ENCODE measurements at places on chromosomes 3 and 15.

- ATAC-seq = no peak
Measured at GRCh38 chr15:35911052-35911777, 365.2 kb upstream of the DPH6 start.

GRCh38 chr15:34647569-34648293 is 64.3 kb upstream of the GOLGA8B start:
- ATAC-seq = no peak

- no peak for ATAC-seq
Measured at GRCh38 chr3:131806736-131807135, 228.1 kb downstream of the CPNE4 start.

DNA sequence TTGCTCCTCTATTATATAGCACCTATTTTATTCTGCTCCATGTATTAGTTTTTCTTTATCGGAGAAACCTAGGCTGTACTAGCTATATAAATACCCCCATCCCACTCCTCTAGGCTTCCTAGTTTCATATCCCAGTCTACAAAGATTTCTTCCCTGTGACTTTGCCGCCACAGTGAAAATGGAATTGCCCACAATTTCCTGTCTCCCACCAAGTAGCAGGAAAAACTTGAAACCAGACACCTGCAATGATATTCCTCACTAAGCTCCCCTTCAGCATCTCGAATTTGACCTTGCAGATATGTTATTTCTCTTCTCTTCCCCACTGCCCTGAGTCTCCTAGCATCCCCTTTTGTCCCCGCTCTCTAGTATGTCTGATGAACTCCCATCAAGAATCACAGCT is 685.8 kb upstream of the CCDC54 start:
- no peak for ATAC-seq

- no peak for ATAC-seq
Measured at GRCh38 chr15:26051761-26052675, 188.9 kb upstream of the ATP10A start.

DNA sequence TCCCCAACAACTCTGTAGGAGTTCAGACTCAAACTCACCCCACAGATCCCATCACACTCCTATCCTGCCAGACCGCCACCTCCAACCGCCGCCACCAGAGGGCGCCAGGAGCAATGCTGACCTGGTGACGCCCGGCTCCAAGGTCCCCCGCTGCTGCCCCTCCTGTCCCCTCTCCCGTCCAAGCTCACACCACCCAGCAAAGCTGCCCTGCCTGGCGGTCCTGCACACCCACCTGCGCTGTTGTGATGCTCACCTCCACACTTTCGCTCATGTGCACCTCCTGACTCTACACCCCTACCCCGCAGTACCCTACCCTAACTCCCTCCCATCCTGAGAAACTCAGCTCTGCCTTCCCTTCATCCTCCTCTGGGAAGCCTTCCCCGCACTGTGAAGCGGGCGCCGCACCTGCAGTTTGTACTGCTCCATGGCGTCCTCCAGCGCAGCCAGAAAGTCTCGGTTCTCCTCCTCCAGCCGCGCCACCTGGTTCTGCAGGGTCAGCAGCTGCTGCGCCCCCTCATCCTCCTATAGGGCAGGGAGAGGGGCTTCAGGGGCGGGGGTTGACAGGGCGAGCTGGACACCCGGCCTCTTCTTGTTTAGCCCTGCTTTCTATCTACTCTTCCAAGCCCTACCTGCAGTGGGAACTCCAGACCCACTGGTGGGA is 7.9 kb downstream of the KIF7 start:
- ATAC-seq = peak; percentile 56

- no peak for ATAC-seq
Measured at GRCh38 chr3:143358793-143359491, 239.4 kb downstream of the CHST2 start.

DNA sequence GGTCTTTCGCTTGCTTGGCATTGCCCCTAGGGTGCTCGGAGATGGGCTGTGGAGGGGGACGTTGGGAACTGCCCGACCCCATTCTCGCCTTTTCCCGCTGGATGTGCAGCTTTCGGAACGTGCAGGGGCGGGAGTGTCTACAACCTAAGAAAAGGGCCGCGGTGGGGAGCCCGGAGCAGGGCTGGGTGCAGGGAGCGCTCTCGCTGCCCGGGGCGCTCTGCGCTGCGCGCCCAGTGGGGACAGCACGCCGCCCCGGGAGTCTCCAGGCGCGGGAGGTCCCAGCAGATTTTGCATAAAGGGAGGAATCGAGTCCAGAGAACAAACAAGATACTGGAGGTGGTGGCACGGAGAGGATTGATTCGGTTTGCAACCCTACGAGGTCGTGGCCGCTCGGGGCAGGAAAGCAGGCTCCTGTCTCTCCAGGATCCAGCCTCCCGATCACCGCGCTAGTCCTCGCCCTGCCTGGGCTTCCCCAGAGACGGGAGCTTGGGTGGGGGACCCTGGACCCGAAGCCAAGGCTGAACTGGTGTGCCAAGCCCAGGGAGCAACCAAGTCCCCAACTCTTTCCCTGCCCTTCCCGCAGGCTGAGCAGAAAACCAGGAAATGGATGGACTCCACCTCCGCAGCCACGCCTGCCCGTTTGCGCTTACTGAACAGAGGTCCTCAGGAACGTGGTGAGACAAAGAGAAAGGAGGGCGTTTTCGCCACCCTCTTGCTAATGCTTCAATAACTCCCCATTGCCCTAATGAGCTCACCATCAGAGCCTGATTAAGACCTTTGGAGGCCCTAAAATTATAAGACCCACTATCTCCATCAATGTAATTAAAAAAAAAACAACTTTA is 59.7 kb downstream of the NOX5 start:
- peak; percentile 43 for ATAC-seq

DNA sequence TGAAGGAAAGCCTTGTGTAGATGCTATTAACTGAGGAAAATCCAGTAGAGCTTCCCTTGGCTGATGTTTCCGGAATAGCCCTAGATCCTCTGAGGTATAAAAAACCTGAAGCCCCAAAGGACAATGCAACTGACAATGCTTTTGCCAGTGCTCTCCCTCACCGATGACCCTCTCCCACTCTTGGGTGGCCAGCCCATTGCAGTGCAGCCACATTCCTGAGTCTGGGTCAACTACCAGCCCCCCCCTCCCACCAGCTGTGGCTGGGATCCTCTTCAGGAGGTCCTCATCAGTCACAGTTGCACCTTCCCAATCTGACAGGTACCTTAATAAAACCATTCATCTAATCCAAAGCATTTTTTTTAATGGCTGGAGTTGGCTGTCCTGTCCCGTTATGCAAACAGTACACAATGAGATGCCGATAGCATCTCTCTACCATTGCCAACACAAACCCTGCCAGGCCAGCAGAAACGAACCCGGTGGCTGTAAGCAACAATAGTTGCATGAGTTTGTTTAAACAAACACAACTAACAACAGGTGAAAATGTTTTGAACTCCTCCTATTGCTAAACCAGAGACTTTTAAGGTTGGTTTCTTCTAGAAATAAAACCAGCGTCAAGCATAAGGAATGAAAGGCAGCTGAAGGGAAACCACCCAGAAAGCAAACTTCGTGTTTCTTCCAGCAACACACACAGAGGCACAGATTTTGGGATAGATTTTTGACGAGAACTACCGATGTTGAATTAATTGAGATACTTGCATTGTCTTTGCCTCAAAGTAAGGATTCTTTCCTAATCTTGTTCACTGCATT is 128.3 kb upstream of the ARHGEF3 start:
- no peak for ATAC-seq

DNA sequence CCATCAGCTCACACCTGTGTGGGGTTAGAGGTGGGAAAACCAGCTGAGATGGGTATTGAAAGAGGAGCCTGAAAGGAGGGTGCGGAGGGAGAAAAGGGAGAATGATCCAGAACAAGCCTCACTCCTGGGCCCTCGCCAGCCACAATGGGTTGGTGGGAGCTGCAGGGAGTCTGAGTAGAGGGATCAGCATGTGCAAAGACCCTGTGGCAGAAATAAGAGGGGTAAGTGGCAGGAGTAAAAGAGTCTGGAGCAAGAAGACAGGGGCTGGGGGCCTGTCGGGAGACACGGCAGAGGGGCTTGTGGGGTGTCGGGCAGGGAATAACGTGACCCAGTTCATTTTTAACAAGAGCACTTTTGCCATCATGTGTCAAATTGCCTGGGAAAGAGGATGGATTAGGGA is 34.0 kb downstream of the CCDC33 start:
- ATAC-seq = no peak

GRCh38 chr15:36644191-36644896 is 64.9 kb downstream of the CDIN1 start:
- no peak for ATAC-seq

DNA sequence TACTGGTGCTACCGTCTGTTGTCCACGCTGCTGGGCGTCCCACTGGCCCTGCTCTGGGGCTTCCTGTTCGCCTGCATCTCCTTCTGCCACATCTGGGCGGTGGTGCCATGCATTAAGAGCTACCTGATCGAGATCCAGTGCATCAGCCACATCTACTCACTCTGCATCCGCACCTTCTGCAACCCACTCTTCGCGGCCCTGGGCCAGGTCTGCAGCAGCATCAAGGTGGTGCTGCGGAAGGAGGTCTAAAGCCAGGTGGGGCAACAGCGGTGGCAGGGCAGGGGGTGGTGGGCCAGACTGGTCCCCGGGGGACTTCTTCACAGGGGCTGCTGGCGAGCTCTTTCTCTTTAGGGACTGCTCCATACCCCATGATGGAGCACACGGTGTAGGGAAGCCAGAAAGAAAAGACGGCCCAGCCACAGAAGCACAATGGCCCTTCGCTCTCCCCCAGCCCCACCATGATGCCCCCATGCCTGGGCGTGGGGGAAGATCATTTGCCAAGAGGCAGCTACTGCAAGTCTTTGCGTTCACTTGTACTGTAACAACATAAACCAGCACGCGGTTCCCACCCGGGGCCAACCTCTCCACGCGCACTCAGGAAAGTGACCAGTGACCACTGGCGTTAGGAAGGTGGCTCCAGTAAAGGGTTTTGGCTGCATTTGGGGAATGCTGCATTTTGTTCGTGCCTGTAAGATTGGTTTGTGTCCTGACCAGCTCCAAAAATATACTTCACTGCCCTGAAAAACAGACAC is 12.2 kb downstream of the CAV3 start:
- ATAC-seq = no peak

GRCh38 chr3:3771567-3771966 is 27.7 kb upstream of the LRRN1 start:
- no peak for ATAC-seq

DNA sequence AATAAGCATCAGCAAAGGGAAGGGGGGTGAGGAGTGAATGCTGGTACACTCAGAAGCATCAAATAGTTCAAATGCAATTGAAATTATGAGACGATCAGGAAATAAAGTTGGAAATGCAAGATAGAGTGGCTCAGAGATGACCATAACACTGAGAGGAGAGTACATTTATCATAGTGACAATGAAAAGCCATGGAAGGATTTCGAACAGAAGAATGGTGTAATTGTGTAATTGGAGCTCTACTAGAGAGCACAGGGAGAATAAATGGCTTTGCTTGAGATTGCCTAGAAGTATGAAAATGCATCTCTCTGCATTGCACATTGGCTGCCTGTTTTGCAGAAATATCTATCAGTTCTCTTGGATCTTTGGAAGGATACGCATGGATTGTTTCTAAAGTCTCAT is 163.3 kb downstream of the TP63 start:
- no peak for ATAC-seq

DNA sequence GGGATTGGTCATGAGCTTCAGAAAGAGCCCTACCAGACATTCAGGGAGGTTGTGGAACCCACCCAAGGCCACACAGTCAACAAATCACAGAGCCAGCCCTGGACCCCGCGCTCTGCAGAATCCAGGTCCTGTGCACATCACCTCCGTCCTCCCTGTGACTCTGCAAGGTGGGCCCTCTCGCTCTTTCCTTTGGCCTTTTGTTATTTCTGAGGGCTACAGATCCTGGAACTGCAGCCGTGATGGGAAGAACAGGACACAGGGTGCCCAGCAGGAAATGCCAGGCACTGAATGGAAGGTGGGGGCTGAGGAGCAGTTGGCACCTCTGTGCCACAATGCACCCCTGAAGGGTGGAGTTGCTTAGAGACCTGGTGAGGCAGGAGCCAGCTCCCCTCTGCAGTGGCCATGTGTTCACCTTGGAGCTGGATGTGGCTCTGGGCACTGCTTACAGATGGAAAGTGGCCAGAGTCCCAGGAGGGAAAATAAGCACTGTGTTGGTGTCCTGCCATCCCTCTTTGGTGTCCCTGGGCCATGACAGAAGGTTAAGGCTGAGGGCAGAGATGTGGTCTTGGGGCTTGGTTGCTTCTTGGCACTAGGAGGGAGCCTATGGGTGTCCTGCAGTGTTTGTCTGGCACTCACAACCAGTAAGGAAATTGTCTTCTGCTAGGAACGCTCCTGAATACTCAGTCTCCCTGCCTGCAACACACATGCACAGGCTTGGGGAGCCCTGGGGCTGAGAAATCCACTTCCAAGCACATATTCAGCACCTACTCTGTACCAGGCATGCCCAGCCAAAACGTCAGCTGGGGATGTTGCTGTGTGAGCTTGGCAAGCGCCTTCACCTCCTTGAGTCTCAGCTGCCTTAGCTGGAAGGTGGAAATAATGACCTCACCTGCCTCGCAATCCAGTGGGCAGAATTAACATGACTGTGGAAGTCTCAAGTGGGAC is 98.0 kb upstream of the SLC6A6 start:
- no peak for ATAC-seq

DNA sequence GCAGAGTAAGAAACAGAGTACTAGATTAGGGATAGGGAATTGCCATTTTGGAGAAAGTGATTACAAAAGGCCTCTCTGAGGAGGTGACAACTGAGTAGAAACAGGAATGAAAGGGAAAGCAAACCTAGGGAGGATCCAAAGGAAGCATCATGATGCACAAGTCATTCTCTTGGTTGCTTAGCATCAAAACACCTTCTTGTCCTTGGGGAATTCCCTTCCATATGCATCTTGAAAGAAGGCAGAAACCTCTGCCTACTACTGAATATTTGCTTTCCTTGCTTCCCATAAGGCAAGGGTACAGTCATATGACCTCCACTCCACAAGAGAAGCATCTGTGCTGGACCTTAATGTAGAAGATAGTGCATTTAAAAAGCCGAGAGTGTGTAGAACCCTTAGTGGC is 24.1 kb downstream of the GABPB1 start:
- no peak for ATAC-seq

- no peak for ATAC-seq
Measured at GRCh38 chr3:188156056-188156455, 2.1 kb downstream of the LPP start.

DNA sequence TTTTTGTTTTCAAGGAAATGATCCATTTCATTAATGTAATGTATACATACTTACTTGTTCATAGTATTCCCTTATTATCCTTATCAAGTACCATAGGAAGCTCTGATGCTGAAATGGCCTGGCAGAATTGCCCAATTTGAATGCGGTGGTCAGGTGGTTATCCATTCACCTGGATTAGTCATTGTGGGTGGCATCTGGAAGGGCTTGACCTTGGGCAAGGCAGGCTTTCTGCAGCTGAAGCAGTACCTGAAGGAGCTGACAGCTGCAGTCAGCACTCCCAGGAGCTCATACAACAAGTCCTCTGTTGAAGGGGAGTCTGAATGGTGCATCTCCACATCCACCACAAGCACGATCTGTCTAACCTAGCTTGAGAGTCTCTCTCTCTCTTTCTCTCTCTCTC is 12.2 kb upstream of the IQCF5 start:
- ATAC-seq = no peak

GRCh38 chr3:133996251-133996661 is 33.5 kb downstream of the SLCO2A1 start:
- ATAC-seq = no peak

- peak; percentile 58 for ATAC-seq
Measured at GRCh38 chr15:70447928-70448698, 315.2 kb downstream of the UACA start.

Data from stimulated activated memory B cell treated with anti-CD40 and anti-IgM and Interleukin-4, amounts not matched to agents 10 μg/mL and 1 μg/mL and 100 μg/mL, for 72 hours (primary cell).